ENCODE measurements at places on chromosomes 3 and 15.

GRCh38 chr3:50759015-50759414, 84.3 kb downstream of the DOCK3 start:
- DNase-seq: no peak

DNA sequence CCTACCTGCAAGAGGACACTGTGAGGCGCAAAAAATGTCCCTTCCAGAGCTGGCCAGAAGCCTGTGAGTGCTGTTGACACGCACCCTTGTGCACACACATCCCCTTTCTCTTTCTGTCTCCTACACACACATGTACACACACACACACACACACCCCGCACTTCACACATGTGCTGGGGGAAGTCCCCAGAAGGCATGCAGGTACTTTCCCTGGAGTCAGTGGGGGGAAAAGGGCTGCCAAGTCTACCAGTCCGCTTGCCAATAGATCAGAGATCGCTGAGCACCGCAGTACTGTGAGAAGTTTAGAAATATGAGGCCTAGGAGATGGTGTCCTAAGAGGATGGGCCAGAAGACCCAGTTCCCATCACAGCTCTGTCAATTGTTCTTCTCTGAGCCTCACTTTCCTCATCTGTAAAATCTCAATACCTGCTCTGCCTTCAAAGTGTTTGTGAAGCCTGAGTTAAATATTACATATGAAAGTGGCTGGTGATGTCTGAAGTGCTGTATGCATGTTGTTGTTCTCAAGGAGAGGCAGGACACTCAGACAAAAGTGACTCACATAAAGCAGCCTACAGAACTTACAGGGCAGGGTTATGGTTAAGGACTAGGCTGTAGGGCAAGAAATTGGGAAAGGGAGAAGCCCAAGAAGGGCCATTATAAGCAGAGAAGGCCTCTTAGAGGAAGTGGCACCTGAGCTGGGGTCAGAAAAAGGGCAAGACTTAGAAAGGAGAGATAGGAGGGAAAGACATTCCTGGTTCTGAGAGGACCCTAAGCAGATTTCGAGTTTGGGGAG, 6.8 kb downstream of the IL17RE start:
- peak; percentile 40 for DNase-seq

GRCh38 chr3:187836823-187837770, 91.8 kb upstream of the BCL6 start:
- no peak for DNase-seq

DNA sequence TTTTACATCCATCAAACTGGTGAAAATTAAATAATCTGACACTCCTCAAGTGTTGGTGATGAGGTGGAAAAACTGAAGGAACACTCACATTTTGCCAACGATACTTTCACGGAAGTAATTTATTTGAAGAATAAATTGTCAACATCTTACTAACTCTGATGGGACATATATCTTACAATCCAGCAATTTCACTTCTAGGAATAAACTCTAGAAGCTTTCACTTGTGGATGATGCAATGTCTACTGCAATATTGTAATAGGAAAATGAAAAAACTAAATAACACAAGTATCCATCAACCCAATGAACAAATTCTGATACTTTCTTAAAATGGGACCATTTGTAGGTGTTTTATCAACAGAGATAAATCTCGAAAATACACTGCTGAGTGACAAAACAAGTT, 16.2 kb upstream of the LIPC start:
- no peak for DNase-seq

- no peak for DNase-seq
Measured at GRCh38 chr3:152084441-152085158, 184.1 kb upstream of the MBNL1 start.

DNA sequence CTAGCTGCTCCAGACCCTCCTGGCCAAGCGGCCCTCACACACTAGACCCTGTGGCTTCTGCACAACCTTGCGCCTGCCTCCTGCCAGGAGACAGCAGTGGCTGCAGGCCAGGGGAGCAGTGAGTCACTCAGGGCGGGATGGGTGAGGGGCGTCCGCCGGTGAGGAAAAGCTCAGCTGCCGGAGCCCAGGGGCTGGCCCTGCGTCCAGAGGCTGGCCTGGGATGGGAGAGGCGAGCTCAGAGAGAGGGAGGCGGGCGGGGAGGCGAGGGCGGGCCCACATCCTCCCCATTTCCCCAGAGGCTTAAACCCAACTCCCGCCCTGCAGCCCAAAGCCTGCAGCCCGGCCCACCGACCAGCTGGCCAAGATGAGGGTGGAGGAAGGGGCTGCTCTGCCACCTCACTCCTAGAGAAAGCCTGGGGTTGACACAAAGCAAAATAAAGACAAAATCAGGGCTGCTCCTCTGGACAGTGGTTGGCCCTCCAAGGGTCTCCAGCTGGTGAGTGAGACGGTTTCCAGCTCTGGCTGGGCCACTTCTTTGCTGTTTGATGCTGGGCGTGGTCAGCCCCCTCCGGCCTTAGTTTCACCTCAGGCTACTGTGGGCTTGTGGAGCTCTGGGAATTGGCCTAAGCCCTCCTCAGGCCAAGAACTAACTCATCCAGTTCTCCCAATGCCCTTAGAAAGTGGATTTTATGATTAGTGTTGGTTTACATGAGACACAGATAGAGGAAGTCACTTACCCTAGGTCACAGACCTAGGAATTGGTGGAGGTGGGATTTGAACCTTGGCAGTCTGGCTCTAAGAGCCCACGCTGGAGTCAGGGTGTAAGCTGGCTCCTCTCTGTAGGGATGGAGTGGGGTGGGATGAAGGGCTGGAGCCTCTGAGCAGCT, 50.6 kb downstream of the IQSEC1 start:
- DNase-seq: peak; percentile 43

DNA sequence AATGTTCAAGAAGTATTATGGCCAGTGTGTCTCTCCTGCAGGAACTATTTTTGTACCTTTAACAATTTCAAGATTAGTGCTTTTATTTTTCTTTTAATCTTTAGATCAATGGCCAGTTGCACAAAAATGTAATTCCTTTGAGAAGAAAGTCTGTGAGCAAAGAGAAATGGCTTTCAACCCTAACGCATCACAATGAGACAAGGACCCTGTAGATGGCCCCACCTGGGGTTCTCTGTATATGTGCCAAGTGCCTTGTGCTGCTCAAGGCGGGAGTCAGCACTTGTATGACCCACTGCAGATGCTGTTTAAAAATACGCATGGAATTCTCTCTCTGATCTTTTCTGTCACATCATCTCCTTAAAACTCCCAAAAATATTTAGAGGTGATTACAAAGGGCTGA, 453.4 kb downstream of the OCA2 start:
- DNase-seq: no peak

DNA sequence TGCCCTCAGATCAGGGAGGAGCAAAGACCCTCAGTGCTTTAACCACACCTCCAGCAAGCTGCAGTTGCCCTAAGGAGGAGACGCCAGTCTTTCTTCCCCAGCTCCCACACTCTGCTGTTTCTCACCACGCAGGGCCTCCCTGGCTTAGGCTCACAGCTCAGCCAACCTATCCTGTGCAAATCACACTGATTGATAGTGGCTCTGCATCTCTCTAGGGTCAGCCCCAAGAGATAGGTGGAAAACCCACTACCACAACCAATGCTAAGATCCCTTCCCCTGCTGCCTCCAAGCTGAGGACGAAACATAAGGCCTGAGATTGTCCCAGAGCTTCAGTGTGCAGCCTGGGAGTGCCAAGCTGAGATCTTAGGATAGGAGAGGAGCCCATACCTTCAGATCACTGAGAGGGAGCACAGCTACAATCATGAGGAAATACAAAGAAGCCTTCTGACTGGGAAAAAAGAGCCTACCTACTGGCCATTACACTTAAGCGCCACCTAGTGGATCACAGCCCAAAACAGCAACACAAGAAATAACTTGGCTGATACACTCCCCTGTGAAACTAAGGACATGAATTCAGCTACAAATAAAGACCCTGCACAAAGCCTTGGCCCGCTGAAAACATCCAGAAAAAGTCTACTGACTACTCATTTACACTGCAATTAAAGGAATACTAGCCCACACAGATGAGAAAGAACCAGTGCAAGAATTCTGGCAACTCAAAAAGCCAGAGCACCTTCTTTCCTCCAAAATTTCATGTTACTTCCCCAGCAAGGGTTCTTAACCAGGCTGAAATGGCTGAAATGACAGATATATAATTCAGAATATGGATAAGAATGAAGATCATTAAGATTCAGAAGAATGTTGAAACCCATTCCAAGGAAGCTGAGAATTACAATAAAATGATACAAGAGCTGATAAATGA, 271.5 kb upstream of the DCBLD2 start:
- peak; percentile 80 for DNase-seq

GRCh38 chr15:90184786-90185704, 16.1 kb upstream of the SEMA4B start:
- DNase-seq: peak; percentile 81

DNA sequence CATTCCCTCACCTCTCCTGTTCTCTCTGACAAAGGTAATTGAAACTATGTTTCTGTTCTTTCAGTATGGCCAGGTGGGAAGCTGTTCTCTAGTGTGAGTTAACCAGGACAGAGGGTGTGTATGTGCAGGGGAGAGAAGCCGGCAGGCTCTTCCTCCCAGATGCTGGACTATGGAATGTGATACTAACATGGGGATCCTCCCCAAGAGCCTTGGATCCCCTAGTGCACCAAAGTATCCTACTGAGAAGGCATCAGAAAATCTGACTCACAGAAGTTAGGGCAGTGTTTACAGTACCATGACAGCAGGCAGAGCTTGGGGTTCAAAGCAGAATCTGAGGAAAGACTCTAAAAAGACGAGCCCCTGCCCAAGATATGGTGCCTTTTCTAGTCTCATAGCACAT, 123.1 kb downstream of the APBA2 start:
- no peak for DNase-seq

- DNase-seq: no peak
Measured at GRCh38 chr3:100533176-100533575, 40.8 kb downstream of the TMEM45A start.

GRCh38 chr15:80754014-80754413, 25.2 kb upstream of the CEMIP start:
- no peak for DNase-seq

DNA sequence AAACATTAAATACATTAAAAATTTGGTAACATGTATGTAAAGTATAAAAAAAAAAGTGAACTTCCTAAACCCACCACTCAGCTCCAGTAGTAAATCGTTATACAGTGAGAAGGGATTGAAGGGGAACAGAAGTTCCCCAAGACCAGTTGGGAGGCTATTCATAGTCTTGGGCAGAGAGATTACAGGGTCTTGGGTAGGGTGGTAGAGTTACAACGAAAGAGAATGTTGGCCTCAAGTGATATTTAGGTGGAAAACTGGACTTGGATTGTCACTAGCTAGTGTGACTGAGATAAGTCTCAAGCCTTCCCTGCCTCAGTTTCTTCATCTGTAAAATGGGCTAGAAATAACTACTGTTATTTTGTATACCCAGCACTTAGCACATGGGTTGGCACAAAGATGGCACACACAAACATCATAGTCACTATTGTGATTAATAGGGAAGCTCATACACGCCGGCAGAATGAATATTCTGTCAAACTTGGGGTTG, 431 bp upstream of the YEATS2 start:
- no peak for DNase-seq

DNA sequence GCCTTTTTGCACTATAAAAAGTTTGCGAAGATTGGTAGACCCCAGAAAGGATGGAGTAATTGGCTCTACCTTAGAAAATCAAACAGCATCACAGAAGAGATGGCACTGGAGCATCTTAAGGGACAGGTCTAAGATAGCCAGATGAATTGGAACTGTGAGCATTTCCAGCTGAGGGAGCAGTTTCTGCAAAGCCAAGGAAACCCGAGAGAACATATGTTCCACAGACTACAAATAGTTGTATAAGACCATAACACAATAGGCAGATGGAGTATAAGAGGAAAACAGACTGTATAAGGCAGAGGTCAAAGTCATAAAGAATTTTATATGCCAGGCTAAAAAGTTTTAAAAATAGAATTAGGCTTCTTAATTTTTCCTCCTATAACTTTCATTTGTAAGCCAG, 46.0 kb downstream of the TSC22D2 start:
- no peak for DNase-seq

DNA sequence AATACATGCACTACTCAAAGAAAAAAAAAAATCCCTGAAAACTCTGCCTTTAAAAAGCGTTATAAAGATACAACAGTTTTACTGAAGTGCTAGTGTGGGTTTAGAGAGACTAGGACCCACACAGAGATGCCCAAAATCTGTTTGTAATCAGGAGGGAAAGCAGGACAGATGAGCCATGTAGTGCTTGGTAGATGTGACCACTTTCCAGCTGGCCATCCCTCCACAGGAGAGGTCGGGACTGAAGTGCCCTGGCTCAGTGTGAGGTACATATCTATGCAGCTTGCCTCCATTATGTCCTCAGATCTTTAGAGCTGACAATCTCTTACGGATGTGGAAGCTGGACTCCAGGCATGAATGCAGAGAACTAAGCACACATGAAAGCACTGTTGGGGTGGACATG, 57.5 kb upstream of the NANOGP8 start:
- no peak for DNase-seq

DNA sequence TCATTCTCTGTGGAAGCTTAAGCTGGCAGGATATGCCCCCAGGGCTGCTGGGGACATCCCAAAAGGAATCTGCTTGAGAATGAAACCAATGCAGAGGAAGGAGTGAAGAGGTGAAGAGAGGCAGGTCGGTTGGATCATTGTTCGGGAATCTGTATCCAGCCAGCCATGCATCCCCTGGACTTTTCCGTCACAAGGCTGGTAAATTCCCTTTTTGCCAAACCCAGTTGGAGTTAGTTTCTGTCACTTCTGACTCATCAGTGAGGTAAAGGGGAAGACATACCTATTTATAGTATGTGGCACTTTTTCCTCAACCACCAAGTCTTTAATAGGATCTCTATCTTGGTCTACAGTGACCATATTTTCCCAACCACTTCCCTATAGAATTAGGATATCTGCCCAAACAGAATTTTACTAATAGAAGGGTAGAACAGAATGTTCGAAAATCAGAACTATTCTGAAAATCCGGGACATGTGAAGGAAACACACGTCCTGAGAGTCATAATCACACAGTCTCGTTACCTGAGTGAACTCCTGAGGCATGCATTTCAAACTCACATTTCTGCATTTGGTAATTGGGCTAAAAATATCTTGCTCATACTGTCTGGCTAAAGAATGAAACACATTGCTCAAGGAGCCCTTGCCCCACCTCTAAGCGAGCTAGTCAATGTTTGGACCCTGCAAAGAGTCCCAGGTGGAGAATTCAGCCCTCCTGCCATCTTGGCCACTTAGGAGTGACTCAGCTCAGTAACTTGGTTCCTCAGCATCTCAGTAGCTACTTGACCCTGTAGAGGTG, 289.7 kb upstream of the ADAMTS9 start:
- DNase-seq: peak; percentile 100

GRCh38 chr15:83219026-83219425, 11.4 kb upstream of the HDGFL3 start:
- DNase-seq: no peak

Data from kidney tubule cell (primary cell).